ENCODE measurements at places on chromosomes 16 and 17. TPM values are rescaled to one million over a fixed set of nuclear protein-coding genes. Genes with fewer than 3 reads are reported as not detected.

GRCh38 chr16:17773698-17774101, 302.9 kb upstream of the XYLT1 start:
- DNase-seq, result no peak

- no peak for DNase-seq
Measured at GRCh38 chr16:11250091-11250785, 5.8 kb downstream of the SOCS1 start.

- DNase-seq, result no peak
Measured at GRCh38 chr16:15739464-15739863, 89.4 kb downstream of the NDE1 start.

DNA sequence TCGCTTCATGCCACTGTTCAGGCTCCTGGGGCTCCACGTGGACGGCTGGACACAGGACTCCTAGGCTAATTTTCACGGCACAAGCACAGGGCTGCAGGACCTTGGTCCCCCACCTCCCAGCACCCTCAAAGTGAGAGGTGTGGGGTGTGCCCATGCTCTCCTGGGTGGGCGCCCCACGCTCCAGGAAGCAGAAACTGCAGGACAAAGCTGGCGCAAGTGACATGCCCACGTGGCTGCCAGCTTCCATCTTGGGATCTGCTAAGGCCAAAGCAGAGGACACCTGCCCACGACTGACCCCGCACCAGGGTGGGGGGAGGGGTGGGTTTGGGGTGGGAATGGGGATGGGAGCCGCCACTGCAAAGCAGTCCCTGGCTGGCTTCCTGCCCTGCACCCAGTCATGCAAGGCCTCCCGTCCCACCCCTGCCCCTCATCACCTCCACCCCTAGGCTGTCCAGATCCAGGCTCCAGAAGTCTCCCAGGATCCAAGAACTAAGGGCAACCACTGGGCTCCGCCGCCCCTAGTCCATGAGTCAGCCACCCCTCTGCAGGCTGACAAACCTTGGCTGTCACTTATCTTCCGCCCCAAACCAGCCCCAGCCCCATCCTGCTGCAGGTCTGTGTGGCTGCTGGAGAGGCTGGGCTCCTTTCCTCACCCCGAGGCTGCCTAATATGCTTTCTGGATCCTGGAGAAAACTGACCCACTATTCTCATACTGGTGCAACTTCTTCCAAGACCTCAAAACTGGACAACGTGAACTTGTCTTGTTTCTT, 11.1 kb downstream of the USP6 start:
- DNase-seq, result no peak

NOS2 gene
- 0.19 TPM for total RNA-seq

WFIKKN2 gene
- 0.25 TPM for total RNA-seq

CCL16 gene
- total RNA-seq, result not detected

C17orf67 gene
- total RNA-seq, result 1.1 TPM
